ENCODE measurements at places on chromosomes 7 and 10.

- DNase-seq: no peak
These were observed 79.7 kb upstream of the MACROH2A2 start for GRCh38 chr10:69972981-69973397.

GRCh38 chr7:116524609-116525297, at the start of gene CAV1:
Gene CAV1 (plus strand): TSS chr7:116525036. CDS start chr7:116525063, 27 bp downstream.
- peak; percentile 92 for DNase-seq

DNA sequence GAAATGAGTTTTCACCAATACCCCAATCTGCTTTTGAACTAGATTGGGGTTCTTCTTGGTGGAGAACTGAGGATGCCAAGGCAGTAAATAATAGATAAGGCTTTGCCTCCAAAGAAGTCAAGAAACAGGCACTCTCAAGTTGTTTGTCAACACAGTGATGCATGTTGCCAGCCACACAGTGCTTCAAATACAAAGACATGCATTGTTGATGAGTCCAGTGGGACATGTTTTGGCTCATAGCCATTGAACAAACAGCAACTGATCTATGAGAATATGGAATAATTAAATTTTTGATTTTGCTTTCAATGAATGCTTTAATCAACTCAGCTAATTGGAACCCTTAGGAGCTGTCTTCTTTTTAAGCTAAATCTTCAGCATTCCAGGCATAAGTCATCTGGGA, 346.4 kb downstream of the THSD7A start:
- no peak for DNase-seq

DNA sequence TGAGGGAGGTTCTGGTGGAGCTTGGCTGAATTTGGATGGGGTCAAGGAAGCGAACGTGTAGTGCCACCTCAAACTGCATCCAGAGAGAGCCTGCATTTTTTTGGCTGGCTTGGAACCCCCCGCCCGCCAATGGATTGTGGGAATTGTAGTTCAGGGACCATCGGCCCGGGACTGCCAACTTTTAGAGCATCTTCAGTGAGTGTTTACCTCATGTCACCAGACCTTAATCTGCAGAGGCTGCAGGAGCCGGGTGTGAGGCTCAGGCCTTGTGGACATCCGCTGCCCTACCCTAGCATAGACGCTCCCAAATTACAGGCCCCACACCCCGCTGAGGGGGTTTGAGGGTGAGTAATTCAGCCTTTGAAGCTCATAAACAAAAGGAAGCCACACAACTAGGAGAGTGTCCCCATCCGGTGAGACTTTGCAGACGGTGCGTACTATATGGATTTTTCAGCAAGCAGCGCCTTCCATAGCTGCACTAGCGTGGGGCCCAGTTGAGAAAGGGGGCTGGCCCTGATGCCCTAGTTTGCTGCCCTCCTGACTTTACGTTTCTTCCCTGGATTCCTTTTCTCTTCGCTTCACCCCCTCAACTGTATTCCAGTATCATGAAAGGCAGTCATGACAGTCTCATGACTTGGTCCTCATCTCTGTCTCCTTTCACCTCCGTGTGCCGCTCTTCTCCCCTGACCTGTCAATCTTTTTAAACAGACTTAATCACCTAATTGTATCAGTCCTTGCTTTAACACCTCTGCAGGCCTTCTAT, 717 bp downstream of the CNPY4 start:
- peak; percentile 46 for DNase-seq

- DNase-seq: no peak
These were observed 243.6 kb downstream of the SKIDA1 start for GRCh38 chr10:21281765-21282484.

GRCh38 chr10:82402906-82403401, 528.0 kb downstream of the NRG3 start:
- no peak for DNase-seq

- DNase-seq: peak; percentile 72
These were observed 17.6 kb upstream of the IMPDH1 start for GRCh38 chr7:128427289-128427891.

DNA sequence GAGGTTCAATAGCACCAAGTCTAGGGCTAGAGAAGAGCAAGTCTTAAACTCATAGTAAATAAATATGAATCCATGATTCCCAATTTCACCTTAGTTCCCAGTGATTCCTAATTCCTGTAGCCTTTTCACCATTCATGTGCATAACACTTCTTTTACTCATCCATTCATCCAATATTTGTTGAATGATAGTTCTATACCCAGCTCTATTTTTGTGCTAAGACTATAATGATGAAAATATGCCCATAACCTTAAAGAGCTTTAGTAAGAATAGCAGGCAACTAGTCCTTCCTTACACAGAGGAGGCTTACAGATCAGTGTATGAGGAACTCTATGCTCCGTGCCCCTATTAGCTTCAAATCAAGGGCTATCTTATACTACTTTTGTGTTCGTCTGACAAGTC, 280.2 kb upstream of the CHRM2 start:
- DNase-seq: no peak

DNA sequence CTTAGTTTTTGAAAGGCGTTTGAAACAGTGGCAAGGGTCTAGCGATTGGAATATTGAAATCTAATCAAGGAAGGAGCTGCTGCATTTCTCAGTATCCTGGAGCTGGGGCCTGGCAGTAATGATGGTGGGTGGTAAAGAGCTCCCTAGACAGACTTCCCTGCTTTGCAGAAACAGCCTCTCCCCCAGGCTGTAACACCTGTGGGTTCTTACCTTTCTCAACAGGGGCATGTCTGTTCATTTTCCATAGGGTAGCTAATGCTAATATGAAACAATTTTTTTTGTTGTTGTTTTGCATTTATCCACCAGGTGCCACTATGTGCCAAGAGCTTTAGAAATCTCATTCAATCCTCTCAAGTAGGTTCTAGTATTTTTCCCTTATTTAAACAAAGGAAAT, 345.5 kb downstream of the REEP3 start:
- DNase-seq: peak; percentile 46
